ENCODE measurements at places on chromosomes 6 and 20. TPM values are rescaled to one million over a fixed set of nuclear protein-coding genes. Genes with fewer than 3 reads are reported as not detected.

SRSF12 gene
- total RNA-seq, result not detected

WFDC10B gene
- total RNA-seq, result not detected

ISM1 gene
- 1.5 TPM for total RNA-seq

DNA sequence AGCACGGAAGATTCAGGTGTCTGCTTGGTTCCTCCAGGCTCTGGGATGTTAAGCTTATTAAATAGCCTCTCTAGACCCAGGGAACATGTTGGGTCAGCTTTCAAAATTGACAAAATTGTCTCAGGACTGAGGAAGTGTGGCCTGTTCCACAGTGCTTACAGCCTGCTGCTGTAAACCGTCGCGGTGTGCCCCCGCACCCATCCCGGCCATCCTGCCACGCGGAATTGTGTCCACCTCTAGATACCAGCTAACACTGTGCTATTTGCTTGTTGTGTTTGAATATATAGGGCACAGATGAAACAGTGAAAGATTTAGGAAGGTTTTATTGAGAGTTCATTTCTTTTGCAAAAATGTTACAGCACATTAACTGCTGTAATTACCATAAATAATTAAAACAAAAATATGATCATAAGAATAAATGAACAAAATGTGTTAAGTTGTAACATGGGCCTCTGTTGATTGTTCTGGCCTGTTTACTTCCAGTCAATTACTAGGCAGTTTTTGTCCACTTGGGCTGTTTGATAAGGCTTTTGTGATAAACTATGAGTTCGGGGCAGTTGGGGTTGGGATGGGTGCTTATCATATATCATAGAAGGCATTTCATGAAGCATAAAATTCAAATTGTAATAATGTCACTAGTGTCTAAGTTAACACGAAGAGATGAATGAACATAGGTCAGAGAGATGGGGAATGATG is 77.4 kb downstream of the ARID1B start:
- no peak for DNase-seq

DNA sequence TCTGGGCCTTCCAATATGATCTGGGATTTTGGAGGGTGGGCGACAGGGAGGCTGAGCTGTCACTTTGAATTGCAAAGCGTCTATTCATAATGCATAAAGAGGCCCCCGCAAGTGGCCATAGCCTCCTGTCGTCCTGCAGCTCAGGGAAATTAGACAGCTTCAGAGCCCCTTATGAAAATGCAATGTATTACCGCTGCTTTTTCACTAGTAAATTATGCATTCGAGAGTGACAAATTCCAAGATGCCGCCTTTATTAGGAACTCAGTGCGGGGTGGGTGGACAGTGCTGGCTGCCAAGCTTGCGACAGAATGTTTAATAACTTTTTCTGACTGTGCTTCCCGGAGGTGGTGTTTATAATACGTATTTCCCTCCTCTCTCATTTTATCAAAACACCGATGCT is 168.5 kb downstream of the DHX35 start:
- DNase-seq, result no peak

DNA sequence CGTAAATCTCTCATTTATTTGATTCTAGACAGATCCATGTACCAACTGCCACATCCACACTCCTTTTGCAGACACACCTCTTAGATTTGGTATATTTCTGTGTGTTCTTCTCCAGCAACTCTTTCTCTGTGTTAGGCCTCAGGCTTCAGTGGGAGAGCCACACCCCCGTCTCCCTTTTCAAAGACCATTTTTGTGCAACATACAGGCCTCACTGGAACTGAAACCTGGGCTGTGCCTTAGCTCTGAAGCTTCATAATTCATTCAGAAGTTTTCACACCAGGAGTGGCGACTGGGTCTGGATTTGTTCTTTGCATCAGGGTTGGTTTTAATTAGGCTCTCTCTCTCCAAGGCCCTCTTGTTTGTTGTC is 170.2 kb downstream of the THBS2 start:
- no peak for DNase-seq

DNA sequence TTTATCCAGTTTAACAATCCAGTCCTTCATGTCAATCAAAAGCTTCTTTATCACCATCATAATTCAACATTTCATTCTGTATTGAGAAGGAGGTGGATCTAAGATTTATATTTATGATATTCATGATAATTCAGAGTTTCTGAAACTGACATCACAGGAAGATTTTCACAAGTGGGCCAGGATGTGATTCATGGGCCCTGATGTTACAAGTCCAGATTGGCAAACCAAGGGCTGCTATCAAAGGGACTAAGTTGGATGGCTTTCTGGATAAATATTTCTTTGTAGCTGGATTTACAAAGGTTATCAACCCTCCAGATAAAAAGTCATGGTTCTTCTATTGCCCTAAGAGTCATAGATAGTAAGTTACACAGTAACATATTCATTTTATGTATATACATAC is 866.5 kb downstream of the KIF16B start:
- DNase-seq, result no peak

GRCh38 chr6:62357835-62358234 is 71.8 kb upstream of the KHDRBS2 start:
- DNase-seq, result no peak

DNA sequence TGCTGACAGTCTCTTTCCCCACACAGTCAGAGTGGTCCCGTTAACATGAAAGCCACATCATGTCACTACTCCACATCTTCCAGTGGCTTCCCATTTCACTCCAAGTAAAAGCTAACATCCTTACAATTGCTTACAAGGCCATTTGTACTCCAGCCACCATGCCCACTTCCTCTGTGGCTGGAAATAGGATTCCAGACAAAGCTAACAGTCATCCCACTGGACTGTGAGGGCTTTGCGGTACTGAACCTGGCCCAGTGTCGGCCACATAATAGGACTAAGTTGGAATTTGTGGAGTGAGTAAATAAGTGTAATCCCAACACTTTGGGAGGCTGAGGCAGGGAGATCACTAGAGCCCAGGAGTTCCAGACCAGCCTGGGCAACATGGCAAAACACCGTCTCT is 10.9 kb downstream of the CCM2L start:
- no peak for DNase-seq

GRCh38 chr20:13336308-13337089 is 115.4 kb downstream of the ISM1 start:
- no peak for DNase-seq

GRCh38 chr6:52513464-52513863 is 63.4 kb downstream of the TRAM2 start:
- no peak for DNase-seq

- no peak for DNase-seq
Measured at GRCh38 chr6:26269531-26270485, 95.2 kb upstream of the BTN3A2 start.

GRCh38 chr6:157019733-157020132 is 242.6 kb downstream of the ARID1B start:
- DNase-seq, result no peak

DNA sequence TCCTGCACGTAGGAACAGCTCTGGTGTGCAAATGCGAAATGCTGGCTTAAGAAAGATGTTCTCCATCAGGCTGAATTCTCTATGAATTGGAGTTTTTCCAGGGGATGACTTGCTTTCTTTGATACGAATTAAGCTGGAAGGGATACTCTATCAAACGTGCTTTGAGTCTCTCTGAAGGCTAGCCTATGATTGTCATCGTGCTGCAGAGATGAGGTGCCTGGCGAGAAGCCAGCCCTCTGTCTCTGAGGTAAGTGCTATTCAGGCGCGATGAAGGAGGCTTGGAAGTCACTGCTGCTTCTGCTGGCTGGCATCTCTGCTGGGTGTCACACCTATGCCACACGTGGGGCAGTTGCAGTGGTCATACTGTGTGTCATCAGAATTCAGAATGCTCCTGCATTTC is 223.7 kb downstream of the TAF4 start:
- no peak for DNase-seq

- DNase-seq, result no peak
Measured at GRCh38 chr6:53250176-53251032, 98.3 kb downstream of the ELOVL5 start.

DNA sequence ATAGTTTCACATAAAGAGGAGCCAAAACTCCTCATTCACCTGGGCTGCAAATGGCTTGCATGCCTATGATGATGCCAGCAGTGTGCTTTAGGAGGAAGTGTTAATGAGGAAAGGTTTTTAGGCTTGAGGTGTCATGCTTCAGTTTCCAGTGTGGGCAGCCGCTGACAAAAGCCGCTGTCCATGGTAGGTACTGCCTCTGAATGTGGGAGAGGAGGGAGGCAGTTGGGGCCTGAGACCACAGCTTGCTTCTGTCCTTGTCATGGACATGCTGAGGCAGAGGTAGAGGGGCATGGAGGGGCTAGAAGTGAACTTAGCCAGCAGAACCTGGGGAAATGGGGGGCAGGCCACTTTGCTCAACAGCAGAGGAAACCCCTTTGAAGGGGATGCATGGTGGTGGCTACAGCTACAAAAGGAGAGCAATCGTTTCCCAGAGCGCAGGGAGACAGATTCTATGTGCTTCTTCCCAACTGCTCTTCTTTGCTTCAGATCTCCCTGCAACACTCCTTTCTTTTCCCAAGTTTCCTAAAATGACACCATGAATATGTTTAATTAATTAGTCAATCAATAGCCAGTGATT is 372.1 kb upstream of the CNR1 start:
- no peak for DNase-seq

All from Right ventricle myocardium superior (tissue), 1 donor.